Epithelial cell of prostate (primary cell): ENCODE measurements at places on chromosomes 3 and 15.

DNA sequence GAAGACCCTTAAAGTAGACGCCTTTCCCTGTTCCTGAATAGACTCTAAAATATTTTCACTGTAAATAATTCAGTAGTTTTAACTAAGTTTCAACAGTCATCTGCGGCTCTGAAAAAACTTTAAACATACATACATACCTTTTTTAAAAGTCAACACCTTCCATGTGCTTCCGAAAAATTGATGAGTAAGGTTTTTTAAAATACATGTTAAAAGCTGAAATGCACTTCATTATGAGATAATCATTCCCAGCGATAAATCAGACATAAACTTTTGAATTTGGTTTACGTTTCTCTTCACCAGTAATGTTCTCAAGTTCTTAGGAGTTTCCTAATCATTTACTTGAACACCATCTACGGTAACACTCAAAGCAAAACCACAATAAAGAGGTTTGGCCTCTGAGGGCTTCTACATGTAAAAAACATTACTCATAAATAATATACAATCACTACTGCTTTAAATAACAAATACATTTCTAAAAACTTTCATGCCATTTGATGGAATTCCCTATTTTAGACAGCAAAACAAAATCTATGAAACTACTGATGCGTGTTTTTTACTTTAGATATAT, 403.5 kb downstream of the SHQ1 start:
- no peak for DNase-seq

GRCh38 chr3:61201071-61201470, 50.2 kb downstream of the FHIT start:
- no peak for DNase-seq

- no peak for DNase-seq
Observed at GRCh38 chr15:41975669-41976068, 3.3 kb upstream of the EHD4 start.

GRCh38 chr15:25790000-25790660, 73.0 kb downstream of the ATP10A start:
- DNase-seq, result no peak

- DNase-seq, result no peak
Observed at GRCh38 chr3:44045476-44046275, 196.0 kb upstream of the TOPAZ1 start.

DNA sequence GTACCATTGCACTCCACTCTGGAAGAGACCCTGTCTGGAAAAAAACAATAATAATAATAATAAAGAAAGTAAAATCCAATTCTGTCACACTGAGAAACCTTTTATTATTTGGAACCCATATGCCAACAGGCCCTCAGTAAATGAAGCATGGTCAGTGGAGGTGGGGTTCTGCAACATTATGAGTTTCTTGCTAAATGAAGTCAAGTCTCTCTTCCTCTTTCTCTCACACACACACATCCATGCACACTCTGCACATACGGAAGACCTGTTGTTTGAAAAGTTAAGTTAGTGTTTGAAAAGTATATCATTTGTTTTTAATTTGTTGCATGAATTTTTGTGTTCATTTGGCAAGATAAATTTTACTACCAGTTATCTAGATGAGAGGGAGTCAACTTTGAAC, 27.8 kb downstream of the GAP43 start:
- no peak for DNase-seq

DNA sequence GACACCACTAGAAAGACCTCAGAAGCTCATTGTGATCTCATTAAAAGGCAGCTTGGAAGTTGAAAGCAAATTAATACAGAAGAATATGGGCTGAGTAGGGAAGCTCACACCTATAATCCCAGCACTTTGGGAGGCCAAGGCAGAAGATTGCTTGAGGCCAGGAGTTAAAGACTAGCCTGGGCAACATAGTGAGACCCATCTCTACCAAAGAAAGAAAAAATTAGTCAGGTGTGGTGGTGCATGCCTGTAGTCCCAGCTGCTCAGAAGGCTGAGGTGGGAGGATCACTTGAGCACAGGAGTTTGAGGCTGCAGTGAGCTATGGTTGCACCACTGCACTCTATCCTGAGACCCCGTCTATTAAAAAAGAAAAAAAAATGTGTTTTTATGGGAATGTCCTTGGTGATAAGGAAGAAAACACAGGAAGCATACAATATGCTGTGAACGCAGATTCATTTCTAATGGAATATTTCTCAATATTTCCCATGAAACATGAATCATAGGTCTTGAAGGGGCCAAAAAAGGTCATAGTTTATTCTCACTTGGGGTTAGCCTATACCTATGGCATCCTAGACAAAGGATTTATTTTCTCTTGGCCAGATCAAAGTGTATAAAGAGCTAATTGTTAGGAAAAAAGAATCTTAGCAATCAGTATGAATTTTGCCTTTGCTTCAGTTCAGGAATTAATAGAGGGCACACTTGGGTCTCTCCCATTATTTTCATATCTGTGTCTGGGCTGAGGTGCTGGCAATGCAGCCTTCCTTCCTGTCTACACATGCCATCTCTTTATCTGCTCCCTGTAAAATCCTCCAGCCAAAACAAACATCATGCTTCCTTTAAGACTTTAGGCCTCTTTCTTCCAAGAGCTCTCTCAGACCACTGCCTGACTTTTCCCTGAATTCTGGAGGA, 98.2 kb downstream of the FNDC3B start:
- no peak for DNase-seq

GRCh38 chr3:176159796-176160195, 1037.5 kb downstream of the TBL1XR1 start:
- DNase-seq, result no peak

DNA sequence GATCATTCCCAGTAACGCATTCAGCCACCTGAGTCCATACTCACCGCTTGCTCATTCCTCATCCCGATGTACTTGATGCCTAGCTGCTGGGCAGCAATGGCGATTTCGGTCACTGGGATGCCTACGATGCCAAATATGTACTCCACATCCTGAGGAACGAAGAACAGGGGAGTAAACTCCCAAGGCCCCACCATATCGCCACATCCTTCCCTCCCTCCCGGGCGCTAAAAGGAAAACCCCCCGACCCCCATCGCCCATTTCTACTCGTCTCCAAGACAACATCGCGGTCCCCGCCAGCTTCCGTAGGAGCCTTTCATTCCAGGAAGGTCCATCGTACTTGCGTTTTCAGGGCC, 347 bp downstream of the HACL1 start:
- no peak for DNase-seq
